ENCODE measurements at places on chromosomes 1 and 21.

- no peak for DNase-seq
Observed at GRCh38 chr1:245161866-245162265, 7.1 kb downstream of the KIF26B start.

DNA sequence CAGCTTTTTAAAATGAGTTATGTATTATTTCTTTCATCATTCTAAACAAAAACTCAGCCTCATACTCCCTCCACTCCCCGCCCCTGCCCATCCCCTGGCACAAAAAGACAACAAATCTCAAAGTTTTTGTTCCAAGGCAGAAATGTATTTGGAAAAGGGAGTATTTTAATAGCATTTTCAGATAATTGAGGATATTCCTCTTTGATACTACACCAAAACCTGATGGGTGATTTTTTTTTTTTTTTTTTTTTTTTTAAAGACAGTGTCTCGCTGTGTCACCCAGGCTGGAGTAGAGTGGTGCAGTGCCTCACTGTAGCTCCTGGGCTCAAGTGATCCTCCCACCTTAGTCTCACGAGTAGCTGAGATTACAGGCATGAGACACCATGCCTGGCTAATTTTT lies 16.2 kb downstream of the SLC16A1 start:
- DNase-seq: no peak

GRCh38 chr1:95927061-95927460 lies 693.1 kb downstream of the RWDD3 start:
- no peak for DNase-seq

GRCh38 chr1:116432655-116433265 lies 59.7 kb downstream of the ATP1A1 start:
- no peak for DNase-seq

GRCh38 chr1:145729196-145729595 lies 9.9 kb downstream of the CD160 start:
- no peak for DNase-seq

GRCh38 chr1:67948151-67949080 lies 102.0 kb downstream of the DIRAS3 start:
- DNase-seq: no peak

DNA sequence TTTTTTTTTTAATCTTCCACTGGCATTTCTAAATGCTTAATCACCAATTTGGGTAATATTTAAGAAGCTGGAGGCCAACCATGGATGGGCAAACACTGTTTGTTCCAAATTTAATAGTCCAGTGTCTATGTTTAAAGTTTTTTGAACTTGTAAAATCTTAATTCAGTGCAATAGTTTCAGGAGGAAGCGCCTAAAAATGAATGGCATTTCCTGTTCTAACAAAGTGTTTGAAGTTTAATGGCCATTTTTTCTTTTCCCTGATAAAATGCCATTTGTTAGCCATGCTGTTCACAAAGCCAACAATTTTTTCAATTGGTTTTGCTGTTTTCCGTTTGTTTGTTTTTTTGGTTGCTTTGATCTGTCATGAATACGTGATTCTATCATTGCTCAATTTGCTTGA lies 552.1 kb downstream of the LMO4 start:
- DNase-seq: no peak

DNA sequence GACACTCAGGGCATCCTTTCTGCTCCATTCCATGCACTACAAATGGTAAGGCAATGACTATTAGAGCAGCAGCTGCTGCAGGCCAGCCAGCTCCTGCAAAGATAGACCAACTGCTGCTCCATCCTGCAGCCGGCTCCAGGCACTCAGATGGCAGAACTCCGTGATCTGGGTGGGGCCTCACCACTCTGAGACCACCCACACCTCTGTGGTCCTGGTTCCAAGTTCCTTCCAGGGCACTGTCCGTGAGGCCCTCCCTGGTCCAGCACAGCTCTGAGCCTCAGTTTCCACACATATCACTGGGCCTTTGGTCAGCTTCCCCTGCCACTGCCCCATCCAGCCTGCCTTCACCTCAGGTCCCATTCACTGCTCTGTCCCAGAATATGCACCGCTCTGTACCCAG lies 114.7 kb downstream of the DMRTB1 start:
- DNase-seq: no peak

DNA sequence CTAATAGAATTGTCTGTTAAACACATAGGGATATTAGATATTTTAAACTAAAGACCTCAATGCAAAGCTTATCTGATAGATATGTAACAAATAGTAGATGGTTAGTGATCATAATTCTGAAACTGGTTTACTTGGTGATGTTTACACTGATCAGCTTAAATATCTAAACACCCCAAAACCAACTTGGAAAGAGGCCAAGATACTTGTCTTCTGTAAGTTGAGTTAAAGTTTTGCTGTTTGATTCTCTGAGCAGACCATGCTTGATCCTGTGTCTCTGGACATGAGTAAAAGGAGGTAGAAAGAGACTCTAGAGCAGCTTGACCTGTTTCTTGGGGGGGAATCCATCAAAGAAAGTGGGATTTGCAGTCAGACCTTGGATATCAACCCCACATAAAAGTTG lies 107.5 kb downstream of the NEK7 start:
- no peak for DNase-seq

- DNase-seq: no peak
Observed at GRCh38 chr1:148374101-148374500, 109.0 kb downstream of the PPIAL4G start.

DNA sequence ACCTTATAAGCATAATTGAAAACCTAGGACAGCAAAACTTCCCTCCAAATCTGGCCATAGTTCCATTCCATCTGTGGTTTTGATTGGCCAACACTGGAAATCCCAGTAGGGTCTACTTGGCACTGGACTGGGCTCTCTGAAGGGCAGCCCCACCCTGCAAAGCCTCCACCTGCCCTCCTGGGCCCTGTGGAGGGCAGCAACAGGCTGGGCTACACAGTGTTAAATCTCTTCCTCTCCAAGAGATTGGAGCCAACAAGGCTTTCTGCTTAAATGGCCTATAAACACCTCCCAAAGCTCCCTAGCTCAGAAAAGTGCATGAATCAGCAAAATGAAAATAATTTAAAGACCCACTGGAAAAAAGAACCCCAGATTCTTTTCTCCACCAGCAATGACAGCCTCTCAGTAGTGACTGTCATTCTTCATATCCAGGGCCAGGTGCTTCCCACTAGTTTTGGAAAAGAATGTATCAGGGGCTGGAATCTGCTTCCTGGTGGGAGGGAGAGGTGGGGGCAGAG lies 58.5 kb downstream of the BEND5 start:
- no peak for DNase-seq
